ENCODE measurements at places on chromosomes 5 and 9.
A peak's percentile ranks its signal among the peaks of the same experiment; 100 is the strongest.

DNA sequence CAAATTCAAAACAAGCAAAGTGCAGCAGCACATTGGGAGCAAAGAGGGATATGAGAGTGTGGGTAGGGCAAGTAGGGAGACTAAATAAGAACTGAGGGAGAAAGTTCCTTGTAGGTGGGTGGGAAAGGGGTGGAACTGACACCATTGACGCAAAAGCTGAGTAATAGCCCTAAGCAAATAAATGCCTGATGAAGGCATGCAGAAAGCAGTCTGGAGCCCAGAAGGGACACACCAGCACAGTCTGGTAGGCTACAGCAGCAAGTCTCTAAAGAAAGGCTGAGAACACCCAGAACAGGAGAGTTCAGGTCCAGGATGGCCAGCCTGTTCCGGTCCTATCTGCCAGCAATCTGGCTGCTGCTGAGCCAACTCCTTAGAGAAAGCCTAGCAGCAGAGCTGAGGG is at the start of gene INSL4:
Gene INSL4, plus strand, starts transcription at position 208 of the 400 bp plus-strand sequence. Its CDS starts 105 bp downstream, at position 313.
- peak; percentile 5 for DNase-seq

GRCh38 chr5:133489632-133490031 is 122.7 kb downstream of the FSTL4 start:
- no peak for DNase-seq

GRCh38 chr9:87346061-87346665 is 151.5 kb upstream of the DAPK1 start:
- no peak for DNase-seq

DNA sequence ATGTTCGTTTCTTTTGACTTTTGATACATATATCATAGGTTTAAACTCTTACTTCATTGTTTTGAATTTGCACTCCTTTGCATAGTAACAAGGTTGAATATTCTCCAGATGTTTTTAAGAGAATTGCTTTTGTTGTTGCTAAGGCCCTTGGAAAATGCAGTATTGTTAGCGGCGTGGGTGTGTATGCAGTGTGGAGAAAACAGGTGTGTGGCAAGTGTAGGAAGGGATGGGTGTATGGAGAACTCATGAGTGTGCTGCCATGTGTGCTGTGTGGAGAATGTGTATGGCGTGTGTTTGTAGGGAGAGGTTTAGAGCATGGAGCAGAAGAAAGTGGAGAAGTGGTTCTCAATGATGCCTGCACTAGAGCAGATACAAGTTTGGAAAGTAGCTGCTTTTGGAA is 87.3 kb downstream of the WWC1 start:
- no peak for DNase-seq

DNA sequence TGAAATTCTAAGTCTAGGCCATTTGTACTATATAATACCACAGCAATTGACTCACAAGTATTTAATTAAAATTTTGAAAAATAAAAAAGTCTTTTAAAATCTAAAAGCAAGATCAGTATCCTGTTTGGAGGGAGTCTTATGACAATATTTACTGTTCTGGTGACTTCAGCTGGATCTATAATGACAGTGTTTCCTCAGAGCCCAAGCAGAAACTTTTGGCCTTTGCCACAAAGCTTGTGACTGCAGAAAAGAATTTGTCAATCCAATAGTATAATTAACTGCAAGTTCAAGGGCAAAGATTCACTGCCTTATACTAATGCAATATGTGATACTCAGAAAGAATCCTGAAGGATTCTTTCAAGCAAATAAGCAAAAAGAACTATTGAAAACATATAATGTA is 49.6 kb upstream of the RAPGEF6 start:
- no peak for DNase-seq

DNA sequence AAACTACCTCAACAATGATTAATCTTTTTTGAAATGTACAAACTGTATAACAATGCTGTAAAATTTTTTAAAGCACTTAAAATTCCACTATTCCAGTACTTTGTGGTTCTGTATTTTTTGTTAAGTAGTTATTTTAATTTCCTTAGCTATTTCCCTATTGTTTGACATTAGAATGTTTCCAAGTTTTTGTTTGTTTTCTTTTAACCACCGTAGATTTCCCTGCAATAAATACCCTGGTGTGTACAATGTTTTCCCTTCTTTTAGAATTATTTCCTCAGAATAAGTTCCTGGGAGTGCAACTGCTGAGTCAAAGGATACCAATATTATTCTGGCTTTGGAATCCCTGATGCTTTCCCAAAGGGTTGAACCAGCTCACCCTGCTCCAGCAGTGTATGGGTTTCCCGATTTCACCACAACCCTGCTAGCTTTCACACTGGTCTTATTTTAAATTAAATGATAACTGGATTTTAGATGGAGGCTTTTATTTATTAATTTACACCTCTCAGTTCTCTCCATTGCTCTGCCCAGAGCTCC is 20.6 kb upstream of the ANGPTL2 start:
- no peak for DNase-seq

All from choroid plexus epithelial cell (primary cell).